ENCODE measurements at places on chromosomes 13 and 19. TPM values are rescaled to one million over a fixed set of nuclear protein-coding genes. Genes with fewer than 3 reads are reported as not detected.

SLC5A5 gene
- not detected for polyA plus RNA-seq

SIGLEC11 gene
- polyA plus RNA-seq: not detected

F7 gene
- 0.32 TPM for polyA plus RNA-seq

MUC16 gene
- polyA plus RNA-seq: not detected

MTUS2 gene
- polyA plus RNA-seq: 8.4 TPM

SHANK1 gene
- polyA plus RNA-seq: 7.9 TPM

SLC15A1 gene
- polyA plus RNA-seq: not detected

All from neural cell (in vitro differentiated cells).